ENCODE measurements at places on chromosomes 4 and X.

GRCh38 chr4:183014361-183015084 lies 84.5 kb upstream of the WWC2 start:
- no peak for DNase-seq

GRCh38 chrX:51461053-51462044 lies 35.0 kb downstream of the NUDT11 start:
- DNase-seq, result no peak

- DNase-seq, result no peak
Observed at GRCh38 chr4:125303821-125304220, 10.9 kb upstream of the FAT4 start.

GRCh38 chr4:3871181-3871852 lies 105.1 kb downstream of the ADRA2C start:
- DNase-seq, result no peak

DNA sequence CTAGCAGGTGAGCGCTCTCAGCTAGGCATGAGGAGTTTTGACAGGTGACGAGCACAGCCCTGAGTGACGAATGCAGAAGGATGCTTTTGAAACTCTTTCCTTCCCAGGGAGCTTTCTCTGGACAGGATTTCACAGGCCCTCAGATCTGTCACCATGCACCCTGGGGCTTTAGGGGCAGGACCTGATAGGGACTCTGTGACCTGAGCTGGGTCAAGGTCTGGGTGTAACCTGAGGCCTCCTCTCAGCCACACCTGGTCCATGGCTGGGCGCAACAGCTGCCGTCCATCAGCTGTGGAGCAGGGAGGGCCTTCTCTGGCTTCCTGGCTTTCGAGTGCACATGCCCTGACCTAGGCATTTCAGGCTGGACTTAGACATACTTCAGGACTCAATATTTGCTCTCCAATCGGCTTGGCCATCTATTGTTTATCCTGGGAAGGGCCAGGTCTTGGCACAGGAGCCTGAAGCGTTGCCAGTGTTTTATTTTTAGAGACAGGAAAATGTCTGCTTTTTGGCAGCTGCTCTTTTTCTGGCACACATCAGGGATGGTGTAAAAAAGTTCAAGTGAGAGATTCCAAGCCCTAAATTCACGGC lies 56.4 kb downstream of the C4orf51 start:
- no peak for DNase-seq

- DNase-seq, result no peak
Observed at GRCh38 chr4:74423104-74423503, 21.8 kb upstream of the AREG start.

DNA sequence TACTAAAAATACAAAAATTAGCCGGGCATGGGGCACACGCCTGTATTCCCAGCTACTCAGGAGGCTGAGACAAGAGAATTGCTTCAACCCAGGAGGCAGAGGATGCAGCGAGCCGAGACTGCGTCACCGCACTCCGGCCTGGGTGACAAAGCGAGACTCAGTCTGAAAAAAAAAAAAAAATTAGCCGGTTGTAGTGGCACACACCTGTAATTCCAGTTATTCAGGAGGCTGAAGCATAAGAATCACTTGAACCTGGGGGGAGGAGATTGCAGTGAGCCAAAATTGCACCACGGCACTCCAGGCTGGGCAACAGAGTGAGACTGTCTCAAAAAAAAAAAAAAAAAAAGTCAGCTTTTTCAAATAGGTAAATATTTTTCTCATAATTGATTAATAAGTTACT lies 71.9 kb downstream of the WDFY3 start:
- DNase-seq, result no peak

DNA sequence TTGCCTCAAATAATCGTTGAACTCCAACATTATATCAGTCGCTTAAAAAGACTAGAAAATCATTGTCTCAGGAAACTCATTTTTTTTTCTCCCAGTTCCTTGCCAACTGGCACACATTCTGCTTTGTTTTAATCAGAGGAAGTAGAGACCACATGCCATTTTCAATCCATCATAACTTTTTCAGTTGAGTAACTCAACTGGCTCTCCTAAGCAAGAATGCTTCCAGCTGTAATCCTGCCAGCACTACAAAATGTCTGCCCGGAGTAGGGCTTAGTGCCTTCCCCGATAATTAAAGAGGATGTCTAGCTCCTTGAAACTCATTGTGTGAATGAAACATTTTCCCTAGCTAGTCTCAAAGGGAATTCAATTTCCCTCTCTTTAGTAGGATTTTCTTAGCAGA lies 33.0 kb downstream of the FREM3 start:
- DNase-seq, result no peak

All from cortex of kidney (tissue), 1 donor.